OCI-M1 (cell line): ENCODE measurements at places on chromosomes 6 and 20.
A peak's percentile ranks its signal among the peaks of the same experiment; 100 is the strongest.

DNA sequence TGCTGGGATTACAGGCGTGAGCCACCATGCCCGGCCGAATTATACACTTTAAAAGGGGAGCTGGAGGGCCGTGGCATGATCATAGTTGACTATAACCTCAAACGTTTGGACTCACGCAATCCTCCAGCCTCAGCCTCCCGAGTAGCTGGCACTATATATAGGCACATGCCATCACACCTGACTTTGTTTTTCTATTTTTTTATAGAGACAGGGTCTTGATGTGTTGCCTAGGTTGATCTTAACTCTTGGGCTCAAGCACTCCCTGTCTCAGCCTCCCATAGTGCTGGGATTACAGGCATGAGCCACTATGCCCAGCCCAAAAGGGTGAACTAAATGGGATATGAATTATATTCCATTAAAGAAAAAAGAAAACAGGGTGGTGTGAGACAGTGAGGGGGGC lies 7.8 kb downstream of the PTGIS start:
- DNase-seq, result no peak

- no peak for DNase-seq
These were observed 151.6 kb upstream of the PTPRK start for GRCh38 chr6:128672023-128672422.

- no peak for DNase-seq
These were observed 155.3 kb downstream of the PRKN start for GRCh38 chr6:162572240-162572639.

DNA sequence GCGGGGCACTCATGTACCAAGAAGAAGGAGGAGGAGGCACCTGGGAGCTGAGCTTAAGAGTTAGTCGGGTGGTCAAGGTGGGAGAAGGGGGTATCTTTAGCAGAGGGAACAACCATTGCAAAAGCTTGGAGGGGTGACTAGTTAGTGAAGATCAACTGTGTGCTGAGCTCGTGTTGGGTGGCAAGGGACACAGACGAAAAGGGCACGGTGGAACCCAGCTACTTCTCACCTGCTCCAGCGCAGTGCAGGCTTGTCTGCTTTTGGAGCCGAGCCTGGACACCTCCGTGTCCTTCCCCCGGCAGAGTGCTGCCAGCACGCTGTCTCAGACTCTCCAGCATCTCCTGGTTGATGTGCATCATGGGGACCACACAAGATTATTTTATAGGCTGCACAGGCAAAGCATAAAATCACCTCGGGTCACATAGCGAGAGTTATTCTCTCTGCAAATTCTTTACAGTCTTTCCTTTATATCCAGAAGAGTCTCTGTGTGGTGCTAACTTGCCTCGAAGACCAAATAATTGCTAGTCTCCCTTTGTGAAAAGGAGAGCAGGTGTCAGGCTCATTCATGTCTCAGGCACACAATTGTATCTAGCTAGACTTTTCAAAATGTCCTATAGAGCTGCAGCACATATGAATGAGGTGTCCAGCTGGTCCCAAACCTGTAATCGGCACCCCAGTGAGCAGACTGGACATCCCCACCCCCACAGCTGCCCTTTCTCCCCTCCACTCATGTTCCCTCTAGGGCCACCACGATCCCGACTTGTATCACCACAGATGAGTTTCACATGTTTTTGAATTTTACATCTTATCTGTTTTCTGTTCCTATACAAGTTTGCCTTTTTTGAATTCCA lies 123.4 kb downstream of the CEBPB start:
- DNase-seq, result no peak

DNA sequence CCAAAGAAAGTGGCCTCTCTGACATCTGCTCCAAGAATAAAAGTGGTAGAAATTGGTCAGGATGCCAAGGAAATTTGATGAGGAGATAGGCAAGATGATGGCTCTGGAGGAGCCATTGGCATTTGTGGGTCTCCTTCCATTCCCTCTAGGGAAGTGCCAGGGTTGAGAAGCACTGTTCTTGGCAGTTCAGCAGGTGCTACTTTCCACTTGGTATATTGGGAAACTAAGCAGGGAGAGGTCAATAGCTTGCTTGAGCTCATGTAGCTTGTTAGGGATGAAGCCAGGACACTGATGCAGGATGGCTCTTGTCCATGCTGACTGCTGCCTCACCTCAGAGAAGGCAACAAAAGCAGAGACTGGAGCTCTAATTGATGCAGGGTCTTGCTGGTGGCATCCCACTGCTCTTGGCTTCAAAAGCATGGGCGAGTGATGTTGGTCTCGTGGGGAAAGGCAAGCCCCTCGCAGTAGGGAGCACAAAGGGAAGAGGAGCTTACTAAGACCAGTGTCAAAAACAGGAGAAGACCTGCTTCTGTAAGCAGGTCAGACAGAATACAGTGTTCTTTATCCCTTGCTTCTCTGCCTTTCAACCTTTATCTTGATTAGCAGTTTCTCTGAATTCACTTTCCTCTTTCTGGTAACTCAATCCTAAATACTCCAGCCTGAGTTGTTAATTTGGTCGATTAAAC lies 73.1 kb upstream of the RIPOR2 start:
- DNase-seq, result no peak

GRCh38 chr6:52537001-52537753 lies 39.7 kb downstream of the TRAM2 start:
- no peak for DNase-seq

DNA sequence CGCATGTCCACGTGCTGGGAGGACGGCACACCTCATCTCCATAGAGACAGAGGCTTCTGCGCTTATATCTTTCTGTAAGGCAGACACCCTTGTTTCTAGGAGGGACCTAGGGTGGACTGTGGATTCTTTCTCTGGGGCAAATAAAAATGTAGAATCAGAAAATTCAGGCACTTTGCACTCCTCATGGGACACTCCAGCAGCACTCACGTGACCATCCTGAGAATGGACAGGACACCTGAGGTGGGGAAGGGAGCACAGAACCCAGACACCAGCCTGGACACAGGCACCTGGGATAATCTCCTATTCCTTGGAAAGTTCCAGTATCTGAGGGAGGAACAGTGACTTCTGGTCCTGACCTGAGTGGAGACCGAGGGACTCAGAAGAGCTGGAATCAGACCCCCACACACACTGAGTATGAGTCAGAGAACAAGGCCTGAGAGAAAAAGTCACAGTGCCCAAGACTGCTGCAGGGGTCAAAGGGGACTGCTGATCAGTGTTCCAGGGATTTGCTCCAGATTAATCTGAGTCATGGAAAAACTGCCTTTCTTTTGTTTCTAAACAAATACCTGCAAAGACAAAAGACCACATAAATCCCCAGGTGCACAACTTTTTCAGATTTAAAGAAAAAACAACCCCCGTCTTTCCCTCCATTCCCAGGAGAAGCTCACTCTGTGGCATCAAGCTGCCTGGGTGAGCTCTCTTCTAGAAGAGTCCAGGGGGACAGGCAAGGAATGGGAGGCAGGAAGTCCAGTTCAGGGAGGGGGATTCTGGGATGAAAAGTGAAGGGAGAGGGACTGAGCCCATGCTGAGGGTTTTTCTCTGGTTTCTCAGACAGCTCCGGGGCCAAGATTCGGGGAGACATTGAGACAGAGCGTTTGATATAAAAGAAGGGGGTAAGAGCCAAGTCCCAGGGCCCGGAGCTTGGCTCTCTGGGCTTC lies 35.6 kb upstream of the MICB start:
- no peak for DNase-seq

DNA sequence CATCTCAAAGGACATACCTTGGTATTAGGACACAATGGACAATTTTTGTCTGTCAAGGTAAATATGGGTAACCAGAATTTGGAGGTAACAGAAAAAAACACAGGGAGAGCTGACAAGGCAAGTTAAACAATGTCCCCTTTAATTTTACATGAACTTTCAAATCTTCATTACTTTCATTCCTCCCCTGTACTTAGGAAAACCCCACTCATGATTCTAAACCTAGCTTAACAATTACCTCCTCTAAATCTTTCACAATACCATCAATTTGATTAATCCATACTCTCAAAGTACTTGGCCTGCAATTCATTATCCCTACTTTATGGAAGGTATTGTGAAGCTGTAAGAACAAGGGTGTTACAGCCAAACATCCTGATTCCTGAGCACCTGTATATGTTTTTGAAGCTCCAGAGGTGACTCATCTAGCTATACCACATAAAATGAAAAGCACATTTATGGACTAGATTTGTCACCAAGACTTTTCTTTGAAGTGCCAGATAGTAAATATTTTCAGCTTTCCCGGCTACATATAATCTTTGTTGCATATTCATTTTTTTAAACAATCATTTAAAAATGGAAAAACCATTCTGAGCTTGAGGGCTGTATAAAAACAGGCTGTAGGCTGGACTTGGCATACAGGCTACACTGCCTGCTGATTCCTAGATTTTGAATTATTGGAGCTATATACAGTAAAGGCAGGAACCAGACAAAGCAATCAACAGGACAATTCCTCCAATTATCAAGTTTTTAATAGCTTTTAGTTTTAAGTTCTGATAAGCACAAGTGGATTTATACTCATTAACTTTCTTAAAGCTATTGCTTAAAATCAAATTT lies 22.9 kb downstream of the DEK start:
- DNase-seq, result no peak

GRCh38 chr6:146912730-146913685 lies 291.2 kb upstream of the STXBP5 start:
- peak; percentile 73 for DNase-seq

DNA sequence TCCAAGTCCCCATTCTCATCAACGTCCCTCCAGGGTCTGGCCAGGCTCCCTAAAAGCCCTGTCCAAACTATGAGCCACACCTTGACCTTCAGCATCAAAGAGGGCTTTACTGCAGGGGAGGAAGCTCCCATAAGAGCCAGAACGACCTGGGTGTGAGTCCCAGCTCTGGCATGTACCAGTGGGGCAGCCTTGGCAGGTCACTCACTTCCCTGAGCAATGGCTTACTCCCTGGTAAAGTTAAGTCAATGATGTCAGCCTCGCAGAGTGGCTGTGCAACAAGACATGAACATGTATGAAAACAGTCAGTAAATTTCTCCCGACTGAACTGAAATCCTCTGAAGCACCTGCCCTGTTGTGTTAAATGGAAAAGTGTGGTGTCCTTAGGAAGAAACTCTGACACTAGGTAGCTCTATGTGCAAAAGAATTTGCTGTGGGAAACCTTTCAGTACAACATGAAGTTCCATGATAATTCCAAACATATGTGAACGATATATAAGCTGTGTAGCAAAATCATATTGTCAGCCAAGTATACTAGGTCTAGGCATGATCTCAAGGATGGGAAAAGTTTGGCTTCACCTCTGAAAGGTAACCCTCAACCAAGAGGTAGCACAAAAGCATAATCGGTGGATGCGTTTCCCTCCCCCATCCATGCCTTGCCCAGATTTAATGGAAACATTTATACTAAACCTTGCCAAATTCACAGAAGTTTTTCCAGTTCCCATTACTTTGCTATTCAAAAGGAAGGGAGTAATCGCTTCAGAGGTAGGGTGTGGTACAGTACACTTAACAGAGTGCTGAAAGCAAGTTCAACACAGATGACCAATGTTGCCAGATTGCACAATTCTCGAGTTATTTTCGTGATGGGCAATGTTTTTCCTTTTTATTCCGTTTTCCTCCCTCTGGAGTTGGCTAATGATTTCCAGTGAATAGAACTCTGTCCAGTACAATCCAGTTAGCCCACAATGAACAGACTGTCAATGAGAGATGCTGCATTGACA lies 49.0 kb upstream of the RANBP9 start:
- DNase-seq, result no peak

DNA sequence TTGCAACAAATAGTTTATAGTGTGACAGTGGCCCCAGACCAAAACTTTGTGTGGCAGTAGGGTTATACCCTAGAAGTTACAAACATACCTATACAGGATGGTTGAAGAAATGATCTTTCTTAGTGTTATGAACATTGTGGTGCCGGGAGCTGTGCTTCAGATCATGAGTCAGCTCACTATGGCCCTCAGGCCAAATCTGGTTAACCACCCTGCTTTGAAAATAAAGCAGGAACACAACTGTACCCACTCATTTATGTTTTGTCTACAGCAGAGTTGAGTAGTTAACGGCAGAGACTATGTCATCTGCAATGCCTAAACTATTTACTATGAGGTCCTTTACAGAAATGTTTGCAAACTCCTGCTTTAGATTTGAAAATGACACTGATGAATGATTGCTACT lies 24.3 kb downstream of the AKAP7 start:
- DNase-seq, result peak; percentile 16

- DNase-seq, result peak; percentile 83
These were observed 3.9 kb downstream of the PRDM1 start for GRCh38 chr6:106090001-106090400.

- DNase-seq, result no peak
These were observed 1.5 kb upstream of the ADGRG6 start for GRCh38 chr6:142300302-142300701.

DNA sequence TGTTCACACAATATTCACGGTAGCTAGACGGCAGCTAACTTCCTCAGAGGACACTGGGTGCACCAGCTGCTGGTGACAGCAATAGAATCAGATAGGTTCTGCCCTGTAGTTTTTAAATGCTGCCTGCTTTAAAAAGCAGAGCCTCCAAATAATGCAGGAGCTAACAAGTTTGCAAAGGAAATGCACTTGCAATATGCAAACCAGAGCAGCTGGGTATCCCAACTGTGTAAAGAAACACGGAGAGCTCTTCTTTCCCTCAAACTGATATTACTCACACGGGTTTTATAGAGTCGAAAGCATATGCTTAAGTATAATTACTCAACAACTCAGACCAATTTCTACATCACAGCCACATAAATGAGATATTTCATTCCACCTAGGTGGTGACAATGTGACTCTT lies 432.7 kb downstream of the TFAP2A start:
- no peak for DNase-seq

- DNase-seq, result peak; percentile 84
These were observed 240.9 kb downstream of the PHACTR1 start for GRCh38 chr6:12957321-12958051.

DNA sequence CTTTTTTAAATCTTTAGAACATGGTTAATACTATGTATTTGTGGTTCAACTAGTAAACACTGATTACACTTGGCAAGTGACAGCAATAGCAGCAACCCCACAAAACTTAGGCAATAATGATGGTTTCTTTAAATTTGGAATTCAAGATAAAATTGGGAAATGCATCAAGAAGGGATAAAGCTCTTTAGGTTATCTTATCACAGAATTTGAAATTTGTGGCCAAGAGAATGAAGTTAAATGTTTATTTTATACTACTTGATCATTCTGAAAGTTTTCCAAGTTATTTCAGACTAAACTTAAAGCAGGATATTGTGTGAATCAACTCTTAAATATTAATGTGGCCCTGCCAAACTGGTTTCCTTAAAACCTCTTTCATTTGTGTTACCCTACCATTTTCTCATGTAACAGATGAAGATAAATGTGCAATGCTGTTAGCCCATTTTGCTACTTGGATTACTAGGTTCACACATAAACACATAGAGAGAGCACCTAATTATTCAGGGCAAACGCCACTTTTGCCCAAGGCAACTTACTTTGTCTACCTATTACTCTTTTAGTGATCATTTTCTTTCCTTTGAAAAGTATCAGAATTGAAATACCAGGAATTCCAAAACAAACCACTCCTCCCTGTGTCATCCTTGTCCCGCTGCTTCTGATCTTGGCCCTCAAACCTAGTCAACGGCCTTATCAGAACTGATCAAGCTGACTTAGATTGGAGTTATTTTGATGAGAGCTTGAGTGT lies 186.7 kb upstream of the TENT5A start:
- peak; percentile 60 for DNase-seq
